ENCODE measurements at places on chromosomes 11 and 22. TPM values are rescaled to one million over a fixed set of nuclear protein-coding genes. Genes with fewer than 3 reads are reported as not detected.

DNA sequence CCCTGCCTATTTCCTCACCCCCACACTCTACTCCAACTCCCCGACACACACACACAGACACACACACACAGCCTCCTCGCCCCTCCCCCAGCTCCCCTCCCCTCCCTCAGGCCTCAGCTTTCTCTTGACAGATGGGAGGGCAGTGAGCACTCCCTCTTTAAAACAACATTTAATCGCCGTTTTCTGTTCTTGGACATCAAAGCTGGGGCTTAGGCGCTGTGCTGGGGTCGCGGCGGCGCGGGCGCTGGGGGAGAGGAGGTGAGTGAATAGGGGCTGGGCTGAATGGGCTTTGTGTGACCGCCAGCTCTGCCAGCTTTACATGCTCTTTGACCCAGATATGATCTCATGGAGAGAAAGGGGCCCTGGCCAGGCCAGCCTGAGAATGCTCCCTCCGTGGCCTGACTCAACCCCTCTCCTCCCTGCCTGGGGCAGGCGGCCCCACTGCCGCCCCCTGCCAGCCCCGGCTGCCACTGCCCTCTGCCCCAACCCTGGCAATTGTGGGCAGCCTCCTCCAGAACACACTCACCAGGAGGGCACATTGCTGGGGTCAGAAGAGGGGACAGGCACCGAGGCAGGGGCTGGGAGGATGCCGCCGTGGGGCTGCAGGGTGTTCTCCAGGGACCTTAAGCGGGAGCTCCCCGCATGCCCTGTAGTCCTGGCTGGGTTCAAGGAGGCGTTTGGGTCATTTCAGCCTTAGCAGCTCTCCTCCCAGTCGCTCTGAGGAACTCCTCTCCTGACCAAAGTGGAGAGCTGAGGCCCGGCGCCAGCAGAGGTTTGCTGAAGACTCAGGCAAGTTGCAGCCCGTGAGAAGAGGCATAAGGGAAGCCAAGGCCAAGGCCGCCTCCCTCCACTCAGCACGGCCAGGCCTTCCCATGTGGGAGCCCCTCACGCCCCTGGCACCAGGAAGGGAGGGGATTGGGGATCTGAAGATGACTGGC, 38.3 kb upstream of the NNMT start:
- peak; percentile 82 for DNase-seq

GRCh38 chr11:114158421-114158820, 98.9 kb downstream of the ZBTB16 start:
- no peak for DNase-seq

- DNase-seq = peak; percentile 2
Measured at GRCh38 chr11:84524422-84525051, 1102.6 kb downstream of the DLG2 start.

DNA sequence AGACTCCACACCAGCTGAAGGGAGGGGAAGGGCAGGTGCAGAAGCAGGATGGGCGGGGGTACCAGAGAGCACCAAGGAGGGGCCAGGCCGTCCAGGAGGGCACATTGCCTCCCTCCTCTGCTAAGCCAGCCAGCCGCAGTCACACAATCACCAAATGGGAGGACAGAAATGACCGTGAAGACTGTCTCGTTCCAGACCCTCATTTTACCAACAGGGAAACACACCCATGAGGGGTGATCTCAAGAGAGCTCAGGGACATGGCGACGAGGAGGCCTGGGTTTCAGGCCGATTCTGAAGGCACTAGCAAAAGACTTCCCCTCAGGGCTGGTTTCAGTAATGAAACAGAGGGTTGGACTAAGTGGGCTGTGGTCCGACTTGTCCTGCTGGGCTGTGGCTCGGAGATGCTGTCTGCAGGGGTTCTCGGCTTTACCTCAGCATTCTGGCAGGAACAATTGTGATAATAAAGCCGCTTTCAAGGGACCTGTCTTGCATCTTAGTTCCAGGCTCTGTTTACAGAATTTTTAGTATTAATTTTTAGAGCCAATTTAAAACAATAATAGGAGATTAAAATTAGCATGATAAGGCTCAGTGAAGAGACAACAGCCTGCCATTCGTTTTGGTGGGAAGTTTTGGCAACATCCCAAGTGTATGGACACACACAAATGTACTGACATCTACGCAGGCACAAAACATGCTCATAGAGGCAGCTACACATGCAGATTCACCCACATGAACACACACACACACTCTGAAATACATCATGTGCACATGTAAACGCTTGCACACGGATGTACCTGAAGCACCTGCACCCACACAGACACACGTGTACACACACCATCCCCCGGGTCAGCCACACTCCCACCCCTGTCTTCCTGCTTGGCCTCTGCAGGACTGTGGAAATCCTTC, 2.0 kb upstream of the B3GAT1 start:
- no peak for DNase-seq

- peak; percentile 65 for DNase-seq
Measured at GRCh38 chr11:64021757-64022093, 14.0 kb upstream of the FLRT1 start.

DNA sequence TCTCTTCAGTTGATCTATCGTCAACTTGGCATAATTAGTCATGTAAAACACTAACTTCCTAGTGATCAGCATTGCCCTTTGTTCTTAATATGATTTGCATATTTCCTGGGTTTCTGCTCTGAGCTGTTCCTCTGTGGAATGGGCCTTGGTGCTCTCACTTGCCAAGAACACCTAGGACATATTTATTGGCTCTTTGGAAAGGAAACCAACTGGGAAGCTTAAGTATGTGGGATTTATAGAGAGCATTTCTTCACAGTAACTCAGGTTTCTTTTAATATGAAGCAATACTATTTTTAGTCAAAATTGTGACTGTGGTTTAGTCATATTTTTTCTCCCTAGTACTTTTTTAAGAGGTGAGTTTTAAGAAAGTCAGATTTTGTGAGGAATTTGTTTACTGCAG, 28.8 kb downstream of the FAT3 start:
- no peak for DNase-seq

DNA sequence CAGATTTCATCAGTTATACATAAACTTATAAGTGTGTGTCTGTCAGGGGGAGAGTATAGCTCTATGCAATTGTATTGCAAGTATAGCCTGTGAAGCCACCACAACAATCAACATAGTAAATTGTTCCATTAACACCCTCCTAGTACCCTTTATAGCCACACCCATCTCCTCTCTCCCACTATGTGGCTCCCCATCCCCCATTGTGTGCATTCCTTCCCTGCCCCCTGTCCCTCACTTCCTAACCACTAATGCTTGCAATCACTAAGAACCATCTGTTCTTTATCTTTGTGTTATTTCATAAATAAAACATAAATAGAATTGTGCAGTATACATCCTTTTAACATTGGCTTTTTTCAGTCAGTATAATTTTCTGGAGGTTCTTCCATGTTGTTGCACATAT, 83.1 kb upstream of the SLC5A12 start:
- DNase-seq = no peak

DNA sequence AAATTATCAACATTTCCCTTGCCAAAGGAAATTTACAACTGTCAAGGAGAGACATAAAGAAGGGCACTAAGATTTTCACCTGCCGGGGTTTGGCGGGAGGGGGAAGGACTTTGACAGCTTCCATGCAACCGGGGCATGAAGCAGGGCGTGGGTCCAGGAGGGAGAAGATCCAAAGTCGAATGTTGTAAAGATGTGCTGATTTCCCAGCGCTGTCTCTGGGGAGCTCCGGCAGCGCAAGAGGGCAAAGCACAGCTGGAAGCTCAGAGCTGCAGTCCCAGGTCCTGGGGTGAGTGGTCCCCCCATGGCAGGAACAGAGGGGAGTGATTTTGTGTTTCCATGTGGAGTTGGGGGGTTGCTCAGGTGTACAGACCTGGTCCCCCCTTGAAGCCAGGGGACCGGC, at the start of gene MS4A10:
Gene MS4A10 (plus strand): TSS at position 198 of the 400 bp plus-strand sequence. CDS start 5,003 bp downstream, outside the sequence.
- DNase-seq = no peak

DNA sequence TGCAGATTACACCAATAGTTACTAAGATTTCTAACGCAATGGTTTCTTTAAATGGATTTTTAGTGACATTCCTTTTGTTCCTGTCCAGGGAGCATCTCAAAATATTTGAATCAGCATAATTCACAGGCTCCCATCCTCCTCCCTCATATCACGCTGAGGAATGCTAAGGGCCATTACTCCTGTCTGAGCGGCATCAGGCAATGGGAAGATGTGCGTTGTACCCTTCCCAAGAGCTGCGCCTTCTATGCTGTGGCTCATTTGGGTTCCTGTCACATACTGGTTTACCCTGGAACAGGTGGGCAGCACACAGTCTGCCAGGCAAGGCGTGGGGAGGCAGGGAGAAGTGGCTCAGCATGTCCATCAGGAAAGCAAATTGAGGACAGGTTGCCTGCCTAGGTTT, 121.9 kb downstream of the DBX1 start:
- DNase-seq = no peak

- DNase-seq = no peak
Measured at GRCh38 chr11:75773595-75774353, 5.2 kb downstream of the DGAT2 start.

- DNase-seq = peak; percentile 43
Measured at GRCh38 chr22:41417622-41418390, 28.8 kb downstream of the TOB2 start.

DNA sequence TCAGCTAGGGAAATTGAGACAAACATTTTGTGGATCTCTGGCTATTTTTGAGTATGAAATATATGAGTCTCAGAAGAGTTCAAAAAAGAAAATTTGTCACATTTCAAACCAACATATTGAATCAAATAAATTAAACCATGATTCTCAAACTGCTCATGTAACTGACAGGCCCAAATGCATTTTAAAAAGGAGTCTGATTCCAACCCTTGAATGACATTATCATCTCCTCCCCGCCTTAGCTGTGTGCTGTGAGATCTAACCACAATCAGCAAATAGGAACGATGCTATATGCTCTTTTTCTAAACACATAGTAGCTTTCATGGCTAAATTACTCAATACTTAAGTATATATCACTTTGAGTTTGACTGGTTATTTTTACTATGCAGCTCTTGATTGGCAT, 57.1 kb downstream of the EFCAB6 start:
- no peak for DNase-seq

DNA sequence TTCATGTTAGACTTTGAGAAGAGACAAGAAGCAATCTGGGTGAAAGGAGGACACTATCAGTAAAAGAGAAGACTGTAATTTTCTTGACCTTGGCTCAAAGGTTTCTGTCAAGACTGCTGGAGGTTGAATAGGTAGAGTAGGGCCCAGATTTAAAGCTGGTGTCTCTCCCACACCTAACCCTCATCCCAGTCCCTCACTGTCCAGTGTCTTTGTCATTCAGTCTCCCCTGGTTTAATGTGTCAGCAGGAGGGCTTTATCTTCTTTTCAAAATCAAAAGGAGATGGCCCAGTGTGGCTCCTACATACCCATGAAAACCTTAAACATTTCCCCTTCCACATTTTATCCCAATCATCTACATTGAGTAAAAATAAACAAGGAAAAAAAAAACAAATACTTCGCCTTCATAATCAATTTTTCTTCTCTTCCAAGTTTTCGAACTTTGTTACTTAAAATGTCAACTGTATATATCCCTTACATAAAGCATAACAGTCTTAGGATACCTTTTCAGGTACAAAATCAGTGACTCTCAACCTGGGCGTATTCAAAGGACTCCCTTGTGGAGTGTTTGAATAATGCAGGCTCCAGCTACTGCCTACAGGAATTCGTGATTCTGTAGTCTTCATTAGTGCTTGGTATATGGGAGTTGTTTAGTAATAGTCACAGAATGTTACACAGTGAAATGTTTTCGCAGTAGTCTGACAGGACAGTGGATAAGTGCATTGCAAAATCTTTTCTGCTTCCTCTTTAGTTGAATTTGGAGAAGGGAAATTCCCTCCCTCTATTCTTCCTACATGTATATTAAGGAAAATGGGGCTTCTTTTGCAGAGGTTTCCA, 87.2 kb downstream of the FAT3 start:
- no peak for DNase-seq

DNA sequence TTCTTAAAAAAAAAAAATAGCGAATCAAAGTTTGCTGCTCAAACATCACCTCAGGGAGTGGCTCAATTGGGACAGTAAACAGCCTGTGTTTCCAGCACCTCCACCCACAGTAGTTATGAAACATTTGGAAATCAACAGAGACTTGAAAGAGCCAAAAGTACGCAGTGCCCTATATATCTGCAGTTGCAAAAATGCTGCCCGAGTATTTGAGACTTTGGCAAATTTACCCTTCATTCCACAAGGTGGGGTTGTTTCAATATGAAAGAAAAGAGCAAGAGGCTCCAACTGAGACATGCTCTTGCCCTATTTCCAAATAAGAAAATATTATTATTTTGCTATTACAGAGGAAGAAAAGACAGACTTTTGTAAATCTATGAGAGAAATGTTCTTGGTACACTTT, 851.1 kb upstream of the RAG2 start:
- peak; percentile 71 for DNase-seq

DNA sequence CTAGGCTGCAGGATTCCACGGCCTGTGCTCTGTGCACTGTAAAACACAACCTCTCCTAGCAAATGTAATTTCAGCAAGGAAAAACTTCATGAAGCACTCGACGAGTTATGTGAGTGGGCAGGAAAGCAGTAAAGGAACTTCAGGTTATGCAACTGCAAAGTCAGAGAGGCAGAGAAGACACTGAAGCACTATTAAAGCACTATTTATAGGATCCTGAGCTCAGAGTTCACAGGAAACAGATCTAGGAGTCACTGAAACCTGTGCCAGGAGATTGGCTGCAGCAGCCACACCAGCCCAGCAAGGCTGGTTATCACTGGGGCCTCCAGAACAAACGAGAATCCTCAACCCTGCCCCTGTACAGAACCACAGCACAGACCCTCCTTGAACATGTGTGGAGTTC, 2.5 kb downstream of the SMIM35 start:
- peak; percentile 86 for DNase-seq

DNA sequence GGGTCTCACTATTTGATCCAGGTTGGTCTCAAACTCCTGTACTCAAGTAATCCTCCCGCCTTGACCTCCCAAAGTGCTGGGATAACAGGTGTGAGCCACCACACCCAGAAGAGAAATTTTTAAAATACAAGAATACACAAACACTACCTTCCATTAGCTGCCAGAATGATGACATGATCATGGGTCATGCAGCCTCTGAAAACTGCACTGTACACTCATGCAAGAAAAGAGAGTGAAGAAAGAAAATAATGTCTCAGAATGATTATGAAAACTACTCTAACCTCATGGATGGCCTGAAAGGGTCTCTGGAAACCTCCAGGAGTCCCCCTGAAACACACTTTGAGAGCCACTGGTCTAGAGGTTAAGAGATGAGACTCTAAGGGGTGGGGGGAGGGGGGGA, 18.8 kb downstream of the VPS37C start:
- no peak for DNase-seq

GRCh38 chr11:2548596-2548995, 103.8 kb downstream of the KCNQ1 start:
- no peak for DNase-seq

SLC22A6 gene
- not detected for total RNA-seq

MSANTD4 gene
- total RNA-seq = 47.2 TPM

HBG1 gene
- total RNA-seq = 278 TPM

ZNF70 gene
- total RNA-seq = 5.3 TPM

KCNJ5 gene
- total RNA-seq = 12.5 TPM

CCDC89 gene
- 10.8 TPM for total RNA-seq

TLCD5 gene
- total RNA-seq = 9.9 TPM

IL18 gene
- total RNA-seq = 16.9 TPM

ALKBH3 gene
- total RNA-seq = 41.9 TPM

C11orf91 gene
- total RNA-seq = 2.2 TPM

PGA4 gene
- 30.8 TPM for total RNA-seq
